Stimulated activated CD8-positive, alpha-beta memory T cell treated with anti-CD3 and anti-CD28 coated beads, Interleukin-2, amount 100 ng/mL, for 1 hour (primary cell): ENCODE measurements at places on chromosomes 5 and 9.

DNA sequence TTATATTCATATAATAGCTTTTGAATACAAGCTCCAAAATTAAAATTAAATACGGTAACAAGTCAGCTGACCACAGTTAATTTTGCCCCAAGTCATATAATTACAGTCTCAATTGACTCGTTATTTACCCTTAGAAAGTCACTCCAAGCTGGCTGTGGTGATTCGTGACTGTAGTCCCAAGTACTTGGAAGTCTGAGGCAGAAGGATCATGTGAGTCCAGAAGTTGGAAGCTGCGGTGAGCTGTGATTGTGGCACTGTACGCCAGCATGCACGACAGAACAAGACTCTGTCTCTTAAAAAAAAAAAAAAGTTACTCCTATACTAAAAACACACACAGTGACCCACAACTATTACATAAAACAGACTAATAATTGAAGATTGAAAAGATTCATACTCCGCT, 31.6 kb upstream of the DTWD2 start:
- no peak for DNase-seq

DNA sequence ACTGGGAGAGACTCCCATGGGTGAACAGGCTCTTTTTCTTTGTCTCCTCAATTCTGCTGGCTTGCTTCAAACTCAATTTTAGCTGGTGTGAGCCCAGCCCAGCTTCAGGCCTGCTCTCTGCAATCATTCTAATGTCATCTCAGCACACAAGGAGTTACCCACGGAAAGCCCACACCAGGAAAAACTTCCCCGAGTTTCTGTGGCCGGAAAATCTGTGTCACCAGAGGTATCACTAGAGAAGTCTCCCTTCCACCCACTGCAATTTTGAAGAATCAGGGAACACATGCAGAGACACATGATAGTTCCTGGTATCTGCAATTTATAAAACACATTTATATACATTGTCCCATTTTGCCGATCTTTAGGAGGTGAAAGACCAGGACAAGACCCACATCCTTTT, 13.5 kb upstream of the NDFIP1 start:
- no peak for DNase-seq

DNA sequence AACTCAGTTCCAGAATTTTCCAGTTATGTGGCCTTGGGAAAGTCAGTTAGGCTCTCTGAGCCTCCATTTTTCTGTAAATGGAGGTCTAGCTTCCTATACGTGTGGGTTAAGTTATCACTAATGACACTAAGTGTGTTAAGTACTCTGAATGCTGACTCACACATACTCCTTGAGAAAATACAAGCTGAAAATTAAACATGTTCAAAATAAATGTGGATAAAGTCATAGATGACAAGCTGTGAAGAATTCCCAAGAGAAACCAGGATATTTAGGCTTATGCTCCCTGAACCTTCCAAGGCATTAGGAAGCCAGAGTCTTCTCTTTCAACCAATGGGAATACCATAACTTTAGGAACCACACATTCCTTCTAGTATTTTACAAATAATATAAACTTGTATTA, 58.1 kb downstream of the ABCA1 start:
- DNase-seq, result no peak

GRCh38 chr9:123419721-123420591, 64.0 kb downstream of the CRB2 start:
- DNase-seq, result no peak

DNA sequence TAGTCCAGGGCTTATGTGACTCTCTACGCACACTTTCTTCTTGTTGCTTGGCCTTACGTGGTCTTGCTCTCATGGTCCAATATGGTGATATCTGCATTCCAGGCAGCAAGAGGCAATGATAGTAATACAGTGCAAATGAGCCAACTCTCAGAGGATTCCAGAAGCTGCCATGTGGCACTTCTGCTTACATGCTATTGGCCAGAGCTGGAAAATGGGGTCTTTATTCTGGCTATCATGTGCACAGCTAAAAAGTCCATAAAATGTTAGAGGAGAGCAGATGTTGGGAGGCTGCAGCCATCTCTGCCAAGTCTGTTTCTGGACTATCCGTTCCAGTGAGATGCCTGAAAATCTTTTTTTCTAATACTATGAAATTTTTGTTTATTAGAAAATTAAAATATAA, 2.9 kb upstream of the SEPTIN8 start:
- no peak for DNase-seq

DNA sequence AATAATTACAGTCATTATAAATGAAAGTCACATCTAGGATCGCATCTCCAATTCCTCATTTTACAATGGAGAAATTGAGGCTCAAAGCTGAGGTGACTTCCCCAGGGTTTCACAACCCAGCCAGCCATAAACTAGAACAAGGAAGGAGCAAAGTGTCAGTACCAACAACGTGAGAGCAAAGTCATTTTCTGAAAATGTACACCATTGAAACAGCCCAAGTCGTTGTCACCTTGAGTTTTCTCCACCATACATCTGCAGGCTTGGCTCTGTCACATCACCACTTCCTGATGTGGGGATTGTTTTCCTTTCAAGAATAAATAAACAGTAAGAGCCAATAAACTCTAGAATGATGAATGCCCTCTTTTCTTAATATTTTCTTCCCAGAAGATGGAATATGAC, 184.5 kb upstream of the PTGER4 start:
- DNase-seq, result no peak

DNA sequence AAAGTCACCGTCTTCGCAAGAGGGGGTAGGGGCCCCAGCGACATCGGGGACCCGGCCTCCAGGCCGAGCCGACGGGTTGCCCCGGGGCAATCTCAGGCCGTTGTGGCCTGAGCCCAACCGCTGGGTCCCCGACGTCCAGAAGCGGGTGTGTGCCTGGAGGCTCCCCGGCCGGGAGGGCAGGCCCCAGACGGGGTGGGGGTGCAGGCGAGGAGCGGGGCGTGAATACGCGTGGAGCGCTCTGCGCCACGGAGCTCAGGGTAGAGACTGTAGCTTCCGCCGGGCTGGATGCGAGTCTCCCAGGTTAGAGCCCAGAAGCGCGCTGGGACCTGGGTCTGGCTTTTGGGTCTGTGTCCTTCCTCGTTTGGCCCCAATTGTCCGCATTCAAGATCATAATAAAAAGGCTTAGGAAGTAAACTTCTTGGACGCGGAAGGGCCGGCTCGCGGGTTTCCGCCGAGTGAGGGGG, 3.5 kb downstream of the BARX1 start:
- no peak for DNase-seq

DNA sequence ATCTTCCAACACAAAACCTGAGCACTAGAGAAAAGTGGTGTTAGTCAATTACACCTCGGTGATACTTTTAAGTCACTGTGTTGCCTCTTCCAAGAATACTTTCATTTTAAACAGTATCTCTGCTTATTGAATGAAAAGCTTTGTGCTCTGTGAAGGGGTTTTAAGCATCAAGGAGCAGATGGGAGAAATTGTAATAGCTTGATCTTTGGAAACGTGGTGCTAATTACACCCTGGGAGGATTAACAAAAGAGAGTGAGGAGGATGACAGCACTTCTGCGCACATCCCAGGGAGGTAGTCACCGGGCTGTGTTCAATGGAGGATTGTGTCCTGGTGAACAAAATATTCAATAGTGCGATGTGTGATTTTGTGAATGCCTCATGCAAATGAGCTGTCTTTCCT, 477.4 kb upstream of the ADAMTS16 start:
- DNase-seq, result no peak

DNA sequence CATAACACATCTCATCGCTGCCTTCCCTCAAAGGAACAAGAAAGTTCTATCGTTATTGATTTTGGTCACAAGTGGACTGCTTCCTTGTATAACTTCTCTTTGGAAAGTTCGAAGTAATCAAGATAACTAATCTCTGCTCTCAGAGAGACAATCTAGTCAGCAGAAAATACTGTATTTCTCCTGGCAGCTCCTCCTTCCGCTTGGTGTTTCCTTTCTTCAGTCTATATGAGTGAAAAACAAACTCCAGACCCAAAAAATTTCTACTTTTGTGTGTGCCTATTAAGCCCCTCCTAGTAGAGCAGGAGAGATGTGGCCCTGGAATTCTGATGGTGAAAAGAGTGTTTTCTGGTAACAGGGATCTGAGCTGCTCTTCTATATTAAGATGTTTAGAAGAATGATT, 24.5 kb downstream of the OSTF1 start:
- DNase-seq, result no peak

- no peak for DNase-seq
Observed at GRCh38 chr5:116062352-116062751, 22.5 kb upstream of the COMMD10 start.

GRCh38 chr5:140145256-140145655, 19.5 kb downstream of the IGIP start:
- no peak for DNase-seq

DNA sequence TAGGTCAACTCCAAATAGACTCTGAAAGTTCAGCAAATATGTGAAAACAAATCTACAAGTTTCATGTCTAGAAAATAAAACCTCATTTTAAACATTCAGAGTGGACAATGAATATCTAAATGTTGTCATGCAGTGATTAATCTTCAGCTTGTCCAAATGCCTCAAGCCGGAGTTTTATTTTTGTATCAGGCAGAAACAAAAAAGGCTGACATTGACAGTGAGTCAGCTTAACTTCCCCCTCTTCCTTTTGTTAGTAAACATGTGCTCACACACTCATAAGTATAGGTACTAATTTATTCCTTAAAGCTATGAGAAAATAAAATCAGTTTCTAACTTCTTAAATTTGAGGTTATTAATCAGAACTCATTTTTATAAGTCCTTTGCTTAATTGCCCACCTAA, 467.9 kb upstream of the DAB2 start:
- no peak for DNase-seq

- DNase-seq, result no peak
Observed at GRCh38 chr5:14061106-14061505, 82.0 kb upstream of the TRIO start.

DNA sequence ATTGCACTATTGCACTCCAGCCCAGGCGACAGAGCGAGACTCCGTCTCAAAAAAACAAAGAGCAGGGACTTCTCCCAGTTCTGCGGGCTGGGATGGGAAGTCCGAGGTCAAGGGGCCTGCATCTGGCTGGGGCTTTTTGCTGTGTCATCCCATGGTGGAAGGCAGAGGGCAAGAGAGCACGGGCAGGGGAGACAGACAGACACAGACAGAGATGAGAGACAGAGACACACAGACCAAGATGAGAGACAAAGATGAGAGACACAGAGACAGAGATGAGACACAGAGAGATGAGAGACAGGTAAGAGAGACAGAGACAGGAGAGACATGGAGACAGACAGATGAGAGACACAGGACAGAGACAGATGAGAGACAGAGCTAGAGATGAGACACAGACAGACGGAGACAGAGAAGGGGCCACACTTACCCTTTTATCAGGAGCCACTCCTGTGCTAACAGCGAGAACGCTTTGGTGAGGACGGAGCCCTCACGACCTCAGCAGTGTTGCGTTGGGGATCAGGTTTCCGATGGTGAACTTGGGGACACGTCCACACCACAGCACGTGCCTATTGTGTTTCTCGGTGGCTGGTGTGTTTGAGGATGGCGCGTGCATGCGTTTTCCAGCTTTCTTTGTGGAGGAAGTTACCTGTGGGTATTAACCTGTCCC, 8.9 kb upstream of the TOR4A start:
- no peak for DNase-seq

DNA sequence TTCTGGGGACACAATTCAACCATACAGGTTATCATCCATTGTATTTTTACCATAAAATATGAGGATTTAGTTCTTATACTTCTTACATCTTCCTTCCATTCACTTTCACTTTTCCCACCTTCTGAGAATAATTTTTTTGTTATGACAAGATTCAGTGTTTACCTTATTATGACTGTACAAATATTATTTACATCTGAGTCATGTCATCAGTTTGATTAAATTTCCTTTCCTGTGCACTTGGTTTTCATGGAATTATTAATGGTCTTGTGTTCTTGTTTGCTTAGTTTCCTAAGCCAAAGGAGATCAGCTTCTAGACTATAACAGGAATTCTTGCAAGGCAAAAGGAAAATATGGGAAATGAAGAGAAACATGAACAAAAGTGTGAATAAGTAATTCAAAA, 366.5 kb downstream of the TMEM38B start:
- DNase-seq, result no peak

DNA sequence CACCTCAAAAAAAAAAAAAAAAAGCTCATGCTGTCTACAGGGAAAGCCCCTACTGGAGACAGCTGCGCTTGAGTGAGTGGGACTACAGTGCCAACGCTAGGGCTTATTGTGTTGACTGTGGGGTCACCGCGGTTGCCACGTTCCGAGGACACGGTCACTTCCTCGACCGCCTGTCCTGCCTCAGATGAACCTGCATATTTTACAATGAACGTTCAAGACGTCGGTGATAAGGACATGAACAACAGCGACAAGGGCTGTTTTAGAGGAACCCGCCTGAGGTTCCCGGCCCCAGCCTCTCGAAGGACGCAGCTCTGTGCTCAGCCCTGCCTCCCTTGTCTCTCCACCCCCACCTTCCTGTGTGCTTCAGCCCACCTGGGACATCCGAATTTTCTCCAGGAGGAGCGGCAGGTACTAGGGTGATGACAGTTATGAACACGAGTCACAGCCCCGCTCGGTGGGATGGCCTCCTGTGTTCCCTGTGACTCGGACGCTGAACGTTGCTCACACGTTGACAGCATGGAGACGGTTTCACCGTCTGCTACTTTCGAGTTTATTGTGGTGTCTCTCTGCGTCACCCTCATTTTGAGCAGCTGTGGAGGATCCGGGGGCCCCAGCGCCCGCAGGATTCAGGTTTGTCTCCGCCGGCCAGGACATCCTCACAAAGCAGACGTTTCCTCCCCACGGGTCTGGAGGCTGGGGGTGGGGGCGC, 11.3 kb upstream of the DIPK1B start:
- no peak for DNase-seq

- no peak for DNase-seq
Observed at GRCh38 chr5:178992291-178992895, 2.7 kb downstream of the GRM6 start.

DNA sequence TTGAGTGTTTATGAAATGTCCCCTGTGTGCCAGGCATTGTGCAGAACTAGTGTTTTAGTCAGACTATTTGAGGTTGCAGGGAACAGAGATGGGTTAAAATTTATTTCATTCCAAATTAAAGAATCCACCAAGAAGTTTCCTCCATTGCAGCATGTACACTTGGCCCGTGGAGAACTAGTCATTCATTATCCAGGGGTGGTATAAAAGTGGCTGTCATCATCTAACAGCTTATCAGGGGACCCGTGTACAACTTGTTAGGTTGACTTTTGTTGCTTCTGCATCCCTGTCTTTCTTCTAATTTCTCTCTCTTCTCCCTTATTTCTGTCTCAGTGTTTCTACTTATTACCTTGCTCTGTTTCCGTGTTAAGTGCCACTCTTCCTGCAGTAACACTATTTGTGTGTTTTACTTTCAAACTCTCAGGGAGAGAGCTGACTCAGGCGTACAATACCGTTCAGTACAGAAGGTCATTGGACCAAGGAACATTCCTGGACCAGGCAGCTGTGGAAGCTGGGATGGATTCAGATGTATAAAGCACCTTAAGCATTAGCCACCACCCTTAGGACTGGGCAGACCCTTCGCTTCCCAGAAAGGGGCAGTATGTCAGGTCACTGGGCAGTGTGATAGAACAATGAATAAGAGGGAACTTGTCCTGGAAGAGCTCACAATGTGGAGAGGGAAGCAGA, 36.1 kb downstream of the MAP3K1 start:
- no peak for DNase-seq

DNA sequence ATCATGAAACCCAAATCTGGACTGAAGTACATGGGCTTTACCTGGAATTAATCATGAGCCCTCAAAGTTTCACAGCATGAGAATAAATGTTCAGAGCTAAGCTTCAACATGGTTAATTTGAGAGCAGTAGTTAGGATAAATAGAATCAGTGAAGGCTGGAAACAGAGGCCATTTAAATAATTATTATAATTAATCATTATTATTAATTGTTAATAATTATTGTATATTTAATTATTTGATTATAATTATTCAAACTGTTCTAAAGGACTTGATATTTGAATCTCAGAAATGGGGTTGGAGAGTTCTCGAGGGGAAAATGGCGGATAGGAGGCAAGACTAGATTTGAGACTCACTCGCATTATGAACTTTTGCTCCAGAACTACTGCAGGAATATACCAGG, 119.6 kb upstream of the ITGA1 start:
- DNase-seq, result no peak
